EH (cell line): ENCODE measurements at places on chromosomes 12 and 14.

- peak; percentile 18 for DNase-seq
Observed at GRCh38 chr14:32552766-32553165, 223.7 kb downstream of the AKAP6 start.

DNA sequence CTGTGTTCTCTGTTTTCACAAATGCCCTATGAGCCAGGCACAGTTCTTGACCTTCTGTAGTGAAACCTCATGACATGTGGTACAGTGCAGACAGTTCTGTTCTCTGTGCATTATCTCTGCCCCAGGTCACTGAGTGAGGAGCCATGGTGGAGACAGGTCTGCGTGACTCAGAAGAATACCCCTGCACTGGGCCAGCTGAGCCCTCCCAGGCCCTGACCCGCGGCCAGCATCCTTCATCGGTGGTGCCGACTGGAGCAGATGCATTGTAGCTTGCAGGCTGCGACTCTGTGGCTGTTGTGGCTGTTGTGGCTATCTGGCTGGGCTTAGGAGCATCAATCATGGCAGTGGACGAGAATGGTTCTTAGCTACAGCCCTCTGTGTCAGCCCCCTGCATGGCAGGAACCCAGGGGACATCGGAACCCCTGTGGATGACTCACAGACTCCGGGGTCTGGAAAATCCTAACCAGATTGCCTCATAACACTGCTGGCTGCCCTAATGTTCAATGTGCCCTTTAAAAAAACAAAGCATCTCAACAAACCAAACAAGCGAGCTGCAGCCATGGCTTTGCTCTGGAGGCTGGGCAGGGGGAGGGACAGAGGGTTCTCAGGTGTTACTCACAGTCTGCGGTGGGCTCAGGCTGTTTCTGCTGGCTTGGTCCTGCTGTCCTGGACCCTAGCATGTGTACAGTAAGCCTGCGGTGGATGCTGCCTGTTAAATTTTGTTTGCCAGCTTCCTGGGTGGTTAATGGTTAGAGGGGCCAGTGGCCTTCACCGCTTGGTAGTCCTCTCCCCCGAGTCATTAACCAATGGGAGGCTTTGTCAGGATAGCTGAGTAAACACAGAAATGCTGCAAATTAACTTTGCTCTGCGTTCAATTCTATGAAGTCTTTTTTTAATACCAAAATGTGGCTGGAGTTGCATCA is at the start of gene SERPINA6:
SERPINA6 (minus strand) TSS at position 689 of the 923 bp plus-strand sequence. CDS start 8,688 bp downstream, outside the sequence.
- DNase-seq: peak; percentile 4

GRCh38 chr12:128644664-128645296 is 179.0 kb downstream of the SLC15A4 start:
- no peak for DNase-seq

DNA sequence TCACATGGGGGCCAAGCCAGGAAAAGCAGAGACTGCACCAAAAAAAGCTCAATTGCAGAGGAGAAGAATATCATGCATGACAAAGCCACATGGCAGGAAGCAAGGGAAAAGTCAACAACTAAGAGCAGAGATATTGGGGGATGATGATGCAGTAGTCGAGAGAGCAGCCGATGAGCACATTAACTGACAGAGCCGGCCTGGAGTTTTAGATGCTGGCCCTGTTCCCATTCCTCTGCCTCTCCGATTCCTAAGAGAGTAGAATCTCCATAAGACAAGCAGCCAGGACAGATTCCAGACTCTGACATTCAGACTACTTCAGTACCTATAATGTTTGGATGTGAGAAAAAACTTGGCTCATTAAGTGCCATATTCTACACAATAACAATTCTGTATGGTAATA is 155.9 kb downstream of the KCNH5 start:
- no peak for DNase-seq

GRCh38 chr14:57999471-57999870 is 133.6 kb upstream of the SLC35F4 start:
- DNase-seq: no peak

DNA sequence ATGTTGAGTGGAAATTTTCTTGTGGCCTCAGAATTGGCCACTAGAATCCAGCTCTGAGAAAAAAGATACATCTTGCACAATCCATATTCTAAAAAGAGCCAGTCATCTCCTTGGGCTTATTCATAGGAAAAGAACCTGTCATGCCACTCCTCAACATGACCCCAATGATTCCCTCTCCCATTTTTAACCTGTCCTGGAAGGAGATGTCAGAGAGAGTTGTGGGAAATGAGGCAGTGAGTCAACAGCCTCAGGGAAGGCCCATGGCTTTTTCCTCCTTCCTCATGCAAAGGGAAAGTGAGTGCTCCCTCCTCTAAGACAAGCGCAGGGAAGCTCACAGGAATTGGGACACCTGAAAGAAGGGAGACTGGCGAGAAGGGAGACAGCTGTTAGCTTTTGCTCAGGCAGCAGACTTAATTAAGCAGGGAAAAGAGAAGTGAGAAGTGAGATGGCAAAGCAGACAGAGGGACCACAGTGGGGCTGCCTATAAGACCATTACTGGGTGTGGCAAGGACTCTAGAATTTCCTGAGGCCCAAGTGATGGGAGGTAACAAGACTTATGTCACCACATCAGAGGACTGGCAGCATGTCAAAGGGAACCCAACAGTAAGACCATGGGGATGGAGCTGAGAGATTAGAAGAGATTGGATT is 10.2 kb upstream of the DHRS7 start:
- no peak for DNase-seq

GRCh38 chr12:53381731-53382630 is 2.0 kb downstream of the SP1 start:
- DNase-seq: peak; percentile 68

DNA sequence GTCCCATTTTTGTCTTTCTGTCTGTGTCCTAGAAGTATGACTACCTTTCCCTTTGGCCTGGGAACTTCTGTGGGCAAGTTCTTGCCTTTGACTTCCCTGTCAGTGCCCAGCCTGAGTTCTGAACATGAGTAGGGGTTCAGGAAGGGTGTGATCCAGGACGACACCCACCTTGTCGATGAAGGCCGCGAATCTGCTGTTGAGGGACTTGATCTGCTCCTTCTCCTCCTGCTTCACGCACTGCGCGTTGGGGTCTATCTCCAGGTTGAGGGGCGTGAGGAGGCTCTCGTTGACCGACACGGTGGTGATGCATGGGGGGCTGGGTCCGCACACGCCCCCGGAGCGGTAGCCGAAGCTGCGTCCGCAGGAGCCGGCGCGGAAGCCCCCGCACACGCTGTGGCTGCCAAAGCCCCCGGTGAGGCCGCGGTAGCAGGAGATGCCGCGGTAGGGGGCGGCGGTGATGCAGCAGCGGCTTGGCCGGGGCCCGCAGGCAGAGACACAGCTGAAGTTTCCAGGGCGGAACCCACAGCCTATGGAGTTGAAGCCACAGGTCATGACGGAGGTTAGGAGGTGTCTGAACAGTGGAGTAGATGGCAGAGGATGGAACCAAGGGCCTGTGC is at the start of gene KRT83:
KRT83 (minus strand) TSS at position 615 of the 617 bp plus-strand sequence; CDS start at position 552, 63 bp downstream.
- no peak for DNase-seq

DNA sequence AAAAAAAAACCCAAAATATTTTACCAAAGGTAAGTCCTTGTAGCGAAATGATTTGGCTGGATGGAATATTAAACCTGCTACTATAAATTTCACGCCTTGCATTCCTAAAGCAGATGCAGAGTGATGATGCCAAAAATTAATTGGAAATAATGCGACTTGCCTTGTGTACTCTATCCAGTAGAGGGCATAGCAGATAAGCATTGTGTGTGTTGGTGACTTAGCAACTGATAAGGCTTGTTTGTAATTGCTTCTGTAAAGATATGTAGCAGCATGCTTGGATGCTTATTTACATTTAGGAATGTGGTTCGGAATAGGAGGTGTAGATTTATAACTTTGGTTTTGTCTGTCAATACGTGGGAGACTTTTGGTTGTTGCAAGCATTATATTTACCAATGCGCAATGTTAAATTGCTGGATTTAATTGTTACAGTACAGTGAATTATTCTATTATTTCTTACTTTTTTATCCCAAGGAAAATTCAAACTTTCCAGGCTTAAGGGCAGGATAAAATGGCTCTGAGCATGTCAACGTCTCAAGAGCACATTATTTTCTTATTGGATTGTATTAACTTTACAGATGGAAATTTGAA is 80.5 kb downstream of the TMEM260 start:
- peak; percentile 55 for DNase-seq

GRCh38 chr14:58836303-58836974 is 198.7 kb downstream of the DACT1 start:
- no peak for DNase-seq

- no peak for DNase-seq
Observed at GRCh38 chr12:67501362-67501761, 147.2 kb upstream of the DYRK2 start.

- DNase-seq: peak; percentile 50
Observed at GRCh38 chr12:89731089-89731488, 22.5 kb upstream of the ATP2B1 start.
